NCI-H1930 (cell line): ENCODE measurements at places on chromosomes 3 and 15.

DNA sequence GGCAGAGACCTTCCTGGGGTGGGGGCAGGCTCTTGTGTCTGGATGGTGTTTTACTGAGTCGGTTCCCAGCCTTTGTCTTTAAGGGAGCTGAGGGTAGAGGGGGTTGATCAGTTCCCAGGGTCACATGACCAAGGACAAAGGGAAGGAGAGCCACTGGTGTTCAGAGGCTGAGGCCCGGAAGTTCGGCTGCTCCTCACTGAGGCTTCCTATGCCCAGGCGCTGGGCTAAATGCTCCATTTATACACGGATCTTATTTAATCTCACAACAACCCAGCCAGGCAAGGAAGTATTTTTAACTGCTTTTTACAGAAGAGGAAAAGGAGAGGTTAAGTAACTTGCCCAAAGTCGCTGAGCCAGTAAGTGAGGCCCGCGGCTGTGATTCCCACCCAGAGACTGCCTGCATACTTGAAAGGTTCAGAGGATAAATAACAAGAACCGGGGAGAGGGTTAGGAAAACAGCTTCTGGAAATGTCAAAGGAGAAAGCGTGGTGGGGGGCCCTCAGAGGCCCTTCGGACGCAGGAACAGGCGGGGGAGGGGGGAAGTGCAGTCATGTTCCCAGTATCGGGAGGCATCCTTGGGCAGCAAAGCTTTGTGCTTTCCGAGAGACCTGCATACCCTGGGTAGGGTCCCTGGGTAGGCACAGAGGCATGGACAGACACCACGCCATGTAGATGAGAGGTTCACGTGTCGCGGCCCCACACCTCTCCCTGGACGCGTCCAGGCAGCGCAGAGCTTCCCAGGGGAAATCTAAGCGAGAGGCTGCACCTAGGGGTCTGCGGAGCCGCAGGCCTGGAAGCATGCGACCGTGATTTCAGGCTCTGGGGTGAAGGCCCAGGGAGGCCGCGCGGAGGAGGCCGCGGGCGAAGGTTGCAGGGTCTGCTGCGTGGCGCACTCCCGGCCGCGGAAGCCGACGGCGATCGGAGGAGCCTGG, 21.3 kb downstream of the EPHB3 start:
- no peak for DNase-seq

GRCh38 chr3:172449466-172450149, 1.4 kb upstream of the GHSR start:
- DNase-seq = no peak

DNA sequence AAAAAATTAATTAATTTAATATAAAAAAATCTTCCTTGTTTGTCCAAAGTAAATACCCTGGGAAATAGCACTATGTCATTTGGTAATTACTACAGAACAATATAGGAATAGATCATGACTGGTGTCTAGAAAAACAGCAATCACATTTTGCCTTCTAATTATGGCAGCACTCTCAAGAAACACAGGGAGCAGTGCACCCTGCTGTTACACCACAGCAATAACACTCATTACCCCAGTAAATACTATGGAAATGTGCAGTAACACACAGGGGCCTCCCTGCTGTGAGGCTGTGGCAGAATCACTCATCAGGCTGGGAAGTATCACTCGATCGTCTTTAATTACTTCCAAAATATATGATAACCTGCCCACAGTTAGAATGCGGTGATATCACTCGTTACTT, 646.0 kb downstream of the TUSC7 start:
- peak; percentile 35 for DNase-seq

DNA sequence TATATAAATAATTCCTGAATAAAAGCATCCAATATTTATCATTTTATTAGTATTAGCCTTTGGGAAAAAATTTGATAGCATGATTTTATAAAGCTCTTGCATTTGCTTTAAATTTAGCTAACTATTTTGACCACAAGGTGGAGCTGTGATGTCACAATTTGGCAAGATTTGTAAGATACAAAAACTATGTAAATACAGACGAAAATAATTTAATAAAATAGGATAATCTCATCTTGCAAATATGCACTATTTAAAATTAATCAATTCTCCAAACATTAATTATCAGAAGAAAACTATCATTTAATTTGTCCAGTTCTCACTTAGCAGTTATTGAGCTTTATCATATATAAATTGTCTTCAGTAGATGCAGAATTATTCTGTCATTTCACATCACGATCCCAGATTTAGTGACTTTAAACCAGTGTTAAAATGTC, 95.4 kb downstream of the PLOD2 start:
- peak; percentile 2 for DNase-seq

GRCh38 chr3:117589454-117589853, 879.9 kb downstream of the TUSC7 start:
- peak; percentile 84 for DNase-seq

- DNase-seq = no peak
Measured at GRCh38 chr15:100215031-100215842, 126.5 kb downstream of the ADAMTS17 start.

DNA sequence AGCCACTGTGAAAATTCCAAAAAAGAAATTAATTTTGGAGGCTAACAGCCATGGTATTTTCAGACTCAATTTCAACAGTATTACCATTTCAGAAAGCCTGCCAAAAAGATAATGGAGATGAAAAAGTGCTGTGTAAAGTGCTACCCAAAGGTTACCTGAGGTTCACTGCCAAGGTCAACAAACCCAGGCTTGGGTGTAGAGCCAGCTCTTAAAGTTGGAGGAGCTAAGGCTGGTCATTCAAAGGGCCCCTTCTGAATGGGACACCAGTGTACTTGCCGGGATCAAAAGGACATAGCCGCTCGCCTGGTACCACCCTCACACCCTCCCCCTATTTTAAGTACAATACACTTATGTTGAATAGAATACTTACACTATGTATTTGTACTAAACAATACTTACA, 64.5 kb downstream of the ETV5 start:
- no peak for DNase-seq

DNA sequence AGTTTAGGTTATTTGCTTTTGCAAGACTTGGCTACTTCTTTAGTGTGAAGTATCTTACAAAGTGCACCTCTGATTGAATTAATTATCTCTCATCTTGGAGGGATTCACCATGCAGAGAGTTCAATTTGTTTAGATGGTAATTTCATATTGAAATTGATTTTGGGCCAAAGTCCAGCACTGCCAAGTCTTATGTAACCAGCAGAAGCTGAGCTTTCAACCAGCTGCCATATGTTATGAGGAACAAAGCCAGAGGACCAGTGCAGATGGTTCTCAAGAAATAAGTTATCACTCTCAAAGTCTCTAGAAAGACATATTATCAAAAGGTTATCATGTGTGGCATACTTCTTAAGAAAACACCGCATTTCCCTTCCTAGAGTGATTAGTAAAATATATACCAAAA, 29.0 kb downstream of the ABHD6 start:
- no peak for DNase-seq
